ENCODE measurements at places on chromosomes 12 and 14.

GRCh38 chr14:90093942-90094595, 32.3 kb downstream of the KCNK13 start:
- DNase-seq, result no peak

DNA sequence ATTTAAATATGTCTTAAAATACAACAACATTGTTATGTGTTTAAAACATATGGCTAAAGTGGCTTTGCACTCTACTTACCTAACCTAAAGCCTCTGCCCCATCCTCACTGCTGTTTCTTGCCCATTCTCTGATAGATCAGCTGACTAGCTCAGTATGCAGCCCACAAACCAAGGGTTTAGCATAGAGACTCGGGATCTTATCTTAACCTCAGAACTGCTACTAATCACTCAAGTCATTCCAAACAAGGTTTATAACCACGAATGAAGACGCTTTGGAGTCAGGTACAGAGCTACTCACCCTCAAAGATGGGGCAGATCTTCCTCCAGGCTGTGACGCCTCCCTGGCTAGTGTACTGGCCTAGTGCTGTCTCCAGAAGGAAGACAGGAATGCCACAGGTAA, 19.3 kb downstream of the SLC6A13 start:
- no peak for DNase-seq

DNA sequence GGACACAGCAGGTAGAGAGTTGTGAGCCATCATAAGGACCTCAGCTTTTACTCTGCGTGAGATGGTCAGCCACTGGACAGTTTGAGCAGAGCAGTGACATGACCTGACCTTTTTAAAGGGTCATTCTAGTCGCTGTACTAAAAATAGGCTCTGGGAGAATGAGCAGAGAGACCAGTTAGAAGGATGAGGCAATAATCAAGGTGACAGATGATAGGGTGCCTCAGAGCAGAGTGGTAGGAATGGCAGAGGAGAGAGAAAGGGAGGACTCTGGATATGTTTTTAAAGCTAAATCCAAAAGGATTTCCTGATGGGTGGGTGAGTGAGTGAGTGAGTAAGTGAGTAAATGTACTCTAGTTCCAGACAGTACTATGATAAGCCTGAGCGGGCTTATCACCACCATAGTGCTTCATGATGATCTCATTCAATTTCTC, 83.6 kb upstream of the ARHGAP5 start:
- no peak for DNase-seq

DNA sequence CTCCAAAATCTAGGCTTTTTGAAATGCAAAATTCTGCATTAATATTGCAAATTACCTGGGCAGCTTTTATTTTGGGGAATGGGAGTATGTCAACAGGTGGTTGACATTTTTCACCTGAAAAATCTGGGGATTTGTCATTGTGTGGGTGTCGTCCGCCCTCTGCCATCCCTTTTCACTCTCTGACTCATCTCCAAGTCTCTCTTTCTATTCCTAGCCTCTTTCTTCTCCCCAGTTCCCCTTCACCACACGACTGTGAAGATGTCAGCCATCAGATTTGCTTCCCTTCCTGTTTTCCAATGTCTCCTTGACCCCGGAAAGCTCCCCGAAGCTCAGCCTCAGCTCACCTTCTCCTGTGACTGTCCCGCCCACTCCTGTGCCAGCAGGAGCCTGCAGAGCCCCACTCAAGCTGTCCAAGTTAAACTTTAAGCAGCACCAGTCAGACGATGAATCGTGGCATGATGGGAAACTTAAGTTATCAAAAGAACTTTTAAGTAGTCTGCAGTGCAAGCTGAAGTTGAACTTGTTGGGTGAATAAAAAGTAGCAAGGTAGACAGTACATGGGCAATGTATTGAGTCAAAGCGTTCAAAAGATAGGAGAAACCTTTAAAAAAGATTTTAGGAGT, 590.2 kb downstream of the VRK1 start:
- DNase-seq, result no peak

GRCh38 chr14:36365766-36366165, 45.3 kb upstream of the MBIP start:
- DNase-seq, result no peak

DNA sequence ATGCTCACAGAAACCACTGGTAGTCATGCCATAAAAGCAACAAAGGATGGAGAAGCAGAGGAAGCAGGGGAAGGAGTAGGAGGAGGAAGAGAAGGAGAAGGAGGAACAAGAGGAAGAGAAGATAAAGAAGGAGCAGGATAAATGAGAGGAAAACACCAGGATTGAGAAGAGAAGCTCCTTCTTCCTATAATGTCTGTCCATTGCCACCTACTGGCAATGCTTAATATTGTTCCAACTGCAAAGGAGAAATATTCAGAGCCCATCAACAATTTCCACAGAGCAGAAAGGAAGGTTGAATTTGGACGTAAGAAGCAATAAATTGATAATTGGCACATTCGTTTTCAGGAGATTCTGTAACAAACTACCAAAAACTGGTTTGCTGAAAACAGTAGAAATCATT, 898.4 kb downstream of the SLC16A7 start:
- DNase-seq, result no peak

DNA sequence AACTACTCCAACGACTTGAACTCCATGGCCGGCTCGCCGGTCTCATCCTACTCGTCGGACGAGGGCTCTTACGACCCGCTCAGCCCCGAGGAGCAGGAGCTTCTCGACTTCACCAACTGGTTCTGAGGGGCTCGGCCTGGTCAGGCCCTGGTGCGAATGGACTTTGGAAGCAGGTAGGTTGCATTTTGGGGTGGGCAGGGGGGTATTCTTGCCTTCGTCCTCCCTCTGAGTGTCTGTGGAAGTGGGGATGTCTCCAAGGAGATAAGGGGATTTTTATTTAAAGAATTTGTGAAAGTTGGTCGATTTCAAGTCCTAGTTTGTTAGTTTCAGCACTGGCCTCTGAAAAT, 1.3 kb downstream of the ASCL1 start:
- DNase-seq, result no peak

- no peak for DNase-seq
Observed at GRCh38 chr12:47650469-47650868, 55.4 kb downstream of the RPAP3 start.

- no peak for DNase-seq
Observed at GRCh38 chr12:99259040-99259934, 388.3 kb upstream of the GARIN6 start.

All from stimulated activated CD4-positive, alpha-beta T cell treated with anti-CD3 and anti-CD28 coated beads, TNF-alpha, amount 100 ng/mL, for 1 hour (primary cell).